ENCODE measurements at places on chromosomes 5 and 9.

DNA sequence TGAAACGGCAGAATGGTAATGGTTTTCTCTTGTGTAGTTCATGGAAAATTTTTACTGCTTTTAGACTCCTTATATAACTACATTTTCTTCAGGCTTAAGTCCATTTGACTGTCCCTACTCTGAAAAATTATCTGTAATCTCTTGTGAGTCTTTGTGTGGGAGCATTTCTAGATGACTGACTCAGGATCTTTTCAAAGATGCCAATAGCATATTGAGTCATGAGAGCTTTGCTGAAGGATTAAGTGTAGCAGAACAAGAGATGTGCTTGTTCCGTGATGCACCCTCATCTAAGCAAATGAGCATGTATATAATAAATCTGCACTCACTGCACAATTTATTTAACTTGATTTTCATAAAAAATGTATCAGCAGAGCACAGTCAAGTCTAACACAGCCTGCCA lies 298.7 kb upstream of the CDH6 start:
- no peak for DNase-seq

DNA sequence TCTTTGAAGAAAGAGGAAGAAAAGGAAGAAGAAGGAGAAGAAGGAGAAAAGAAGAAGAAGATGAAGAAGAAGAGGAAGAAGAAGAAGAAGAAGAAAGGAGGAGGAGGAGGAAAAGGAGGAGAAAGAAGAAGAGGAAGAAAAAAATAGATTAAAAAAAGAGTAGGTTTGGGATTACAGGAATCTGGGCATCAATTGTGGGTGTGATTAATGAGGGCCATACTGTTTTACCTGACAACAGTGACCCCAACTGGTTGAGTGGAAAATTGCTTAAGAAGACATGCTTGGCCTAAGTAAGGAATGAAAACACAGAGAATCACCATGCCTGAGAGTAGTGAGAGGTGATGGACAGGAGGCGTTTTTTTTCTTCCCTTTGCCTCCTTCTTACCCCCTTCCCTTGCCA lies 114.6 kb downstream of the FAM170A start:
- DNase-seq, result no peak

GRCh38 chr5:54859316-54859715 lies 126.1 kb downstream of the ESM1 start:
- DNase-seq, result no peak

DNA sequence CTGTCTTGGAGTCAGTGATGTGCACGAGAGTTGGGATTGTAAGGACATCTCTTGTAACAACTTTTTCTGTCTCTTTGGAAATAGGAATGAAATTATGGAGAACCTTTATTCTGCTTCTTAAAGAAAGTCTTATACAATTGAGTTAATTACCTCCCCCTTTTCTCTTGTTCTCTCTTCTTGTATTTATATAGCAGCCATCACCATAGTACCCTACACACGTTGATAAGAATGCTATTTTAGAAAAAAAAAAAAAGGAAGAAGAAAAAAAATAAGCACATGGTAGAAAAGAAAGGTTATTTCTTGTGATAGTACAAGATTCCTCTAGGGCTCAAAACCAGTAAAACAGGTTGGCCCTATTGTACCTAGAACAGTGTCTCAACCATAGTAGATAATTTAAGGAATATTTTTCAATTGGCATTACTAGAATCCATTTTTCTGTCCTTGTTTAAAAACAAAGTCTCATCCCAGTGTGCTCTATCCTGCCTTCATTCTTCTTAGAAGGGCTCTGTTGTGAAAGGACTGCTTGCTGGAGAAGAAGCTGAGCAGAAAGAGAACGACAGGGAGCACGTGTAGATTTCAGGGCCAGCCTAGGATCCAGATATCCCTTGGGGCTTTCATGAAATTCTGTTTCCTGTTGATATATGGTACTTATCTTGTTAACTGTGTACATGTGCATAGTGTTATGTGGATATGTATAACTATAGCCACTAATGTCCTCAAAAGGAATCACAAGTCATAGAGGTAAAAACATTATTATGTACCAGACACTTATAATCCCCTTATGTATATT lies 392.3 kb upstream of the MEF2C start:
- DNase-seq, result no peak

DNA sequence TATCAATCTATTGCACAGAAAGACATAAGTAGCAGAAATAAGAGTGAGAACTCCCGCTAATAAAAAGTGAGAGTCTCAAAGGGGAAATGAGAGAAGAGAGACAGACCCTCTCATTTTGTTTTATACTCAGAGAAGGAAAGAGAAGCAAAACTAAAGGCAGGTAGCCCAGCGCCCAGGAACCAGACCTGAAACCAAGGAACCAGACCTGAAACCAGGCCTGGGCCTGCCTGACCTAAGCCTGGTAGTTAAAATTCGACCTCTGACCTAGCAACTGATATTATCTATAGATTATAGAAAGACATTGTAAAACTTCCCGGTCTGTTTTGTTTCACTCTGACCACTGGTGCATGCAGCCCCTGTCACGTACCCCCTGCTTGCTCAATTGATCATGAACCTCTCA lies 134.5 kb upstream of the SEMA6A start:
- DNase-seq, result no peak

DNA sequence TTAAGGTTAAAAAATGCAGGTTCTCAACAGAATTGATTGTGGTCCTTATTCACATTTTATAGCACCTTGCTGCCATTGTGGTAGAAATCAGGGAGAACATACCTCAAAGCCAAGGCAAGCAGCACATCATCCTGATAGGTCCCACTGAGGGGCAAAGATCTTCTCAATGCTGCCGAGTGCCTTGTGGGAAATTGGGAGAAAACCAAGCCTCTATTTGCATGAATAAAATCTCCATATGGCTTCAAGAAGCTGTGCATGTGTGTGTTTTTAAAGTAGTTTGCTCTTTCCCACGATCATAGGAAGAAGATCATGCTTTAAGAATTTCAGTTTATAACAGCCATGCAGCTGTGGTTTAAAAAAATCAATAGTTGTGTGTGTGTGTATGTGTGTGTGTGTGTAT lies 216.9 kb upstream of the FBXL7 start:
- no peak for DNase-seq

DNA sequence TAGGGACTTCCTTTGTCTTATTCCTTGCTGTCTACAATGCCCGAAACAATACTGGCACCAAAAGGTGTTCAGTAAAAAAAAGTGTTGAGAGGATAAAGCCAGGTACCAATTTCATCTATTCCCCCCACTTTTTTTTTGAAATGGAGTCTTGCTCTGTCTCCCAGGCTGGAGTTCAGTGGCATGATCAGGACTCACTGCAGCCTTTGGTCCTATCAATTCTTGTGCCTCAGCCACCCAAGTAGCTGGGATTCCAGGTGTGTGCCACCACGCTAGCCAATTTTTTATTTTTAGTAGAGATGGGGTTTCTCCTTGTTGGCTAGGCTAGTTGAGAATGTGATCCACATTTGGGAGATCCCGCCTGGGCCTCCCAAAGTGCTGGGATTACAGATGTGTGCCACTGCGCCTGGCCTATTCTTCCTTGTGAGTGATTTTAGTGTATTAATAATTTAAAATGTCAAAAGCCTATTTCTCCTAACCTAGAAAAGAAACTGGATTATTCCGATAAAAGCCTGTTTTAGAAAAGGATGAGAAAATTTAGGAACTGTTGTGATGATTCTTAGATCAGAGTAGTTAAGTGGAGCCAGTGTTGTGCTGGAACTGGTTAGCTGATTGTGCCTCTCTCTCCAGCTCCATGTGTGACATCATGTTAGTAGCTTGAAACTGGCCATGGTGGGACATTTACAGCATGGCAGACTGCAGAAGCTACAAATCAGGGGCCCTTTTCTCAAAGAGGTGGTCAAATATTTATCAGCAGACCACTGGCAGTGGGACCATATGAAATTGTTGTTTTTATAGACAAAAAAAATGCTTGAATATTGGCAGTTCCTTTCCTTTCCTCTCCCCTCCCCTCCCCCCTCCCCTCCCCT lies 14.3 kb downstream of the CDC42SE2 start:
- DNase-seq, result no peak

DNA sequence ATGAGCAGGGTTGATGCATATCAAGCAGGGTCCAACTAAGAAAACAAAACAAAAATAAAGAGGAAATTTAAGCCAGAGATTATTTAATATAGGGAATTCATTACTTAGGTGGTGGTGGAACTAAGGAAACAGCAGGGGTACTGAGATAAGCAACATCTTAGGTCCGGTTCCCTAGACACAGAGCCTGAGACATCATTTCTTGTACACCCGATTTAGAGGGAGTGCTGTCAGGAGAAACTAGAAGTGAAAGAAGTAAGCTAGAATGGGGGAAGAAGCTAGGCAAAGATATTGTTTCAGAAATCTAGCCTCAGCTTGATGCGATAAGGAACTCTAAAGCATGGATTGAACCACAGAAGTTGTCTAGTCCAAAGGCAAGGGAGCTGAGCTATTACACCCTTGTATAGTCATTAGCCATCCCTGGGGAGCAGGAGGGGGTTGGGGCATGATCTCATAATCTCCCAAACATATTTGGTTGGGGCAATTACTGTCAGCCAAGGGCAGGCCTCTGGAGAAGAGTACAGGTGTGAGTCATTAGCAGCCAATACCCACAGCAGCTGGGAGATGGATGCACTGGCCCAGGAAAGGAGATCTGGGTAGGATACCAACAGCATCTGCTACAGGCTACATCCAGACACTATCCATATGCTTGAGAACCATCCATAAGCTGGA lies 194.5 kb downstream of the ARL15 start:
- no peak for DNase-seq

DNA sequence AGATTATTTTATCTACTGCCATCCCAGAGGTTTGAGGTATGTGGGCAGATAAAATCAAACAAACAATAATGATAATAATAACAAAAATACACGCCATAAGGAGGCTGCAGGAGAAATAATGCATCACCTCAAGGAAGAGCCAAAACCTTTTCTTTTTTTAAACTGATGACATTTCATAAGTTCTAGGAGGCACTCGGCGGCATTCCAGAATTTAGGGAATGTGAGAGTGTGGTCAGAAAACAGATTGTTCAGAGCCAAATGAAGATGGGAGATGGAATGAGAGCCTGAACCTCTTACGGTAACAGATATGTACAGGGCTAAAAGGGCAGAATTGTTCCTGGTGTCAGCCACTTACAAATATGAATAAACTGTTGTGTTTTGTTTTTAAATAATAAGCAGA lies 615.0 kb upstream of the CHD1 start:
- no peak for DNase-seq

DNA sequence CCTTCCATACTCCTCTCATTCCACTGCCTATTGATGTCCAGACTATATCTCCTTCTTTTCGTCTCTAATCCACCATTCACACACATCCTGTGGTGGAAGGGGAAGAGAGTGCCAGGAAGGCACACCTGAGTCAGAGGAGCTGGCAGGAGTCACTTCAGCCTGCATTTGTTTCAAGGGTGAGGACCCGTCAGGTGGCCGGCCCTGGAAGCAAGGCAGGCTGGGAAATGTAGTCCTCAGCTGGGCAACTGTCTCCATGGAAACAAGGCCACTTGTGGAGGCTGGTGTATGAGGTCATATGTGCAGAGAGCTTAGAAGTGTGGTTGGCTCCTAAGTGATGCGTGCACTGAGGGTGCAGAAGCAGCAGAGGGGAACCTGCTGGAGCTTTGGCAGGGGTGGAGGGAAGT lies 278.4 kb downstream of the NSG2 start:
- no peak for DNase-seq

DNA sequence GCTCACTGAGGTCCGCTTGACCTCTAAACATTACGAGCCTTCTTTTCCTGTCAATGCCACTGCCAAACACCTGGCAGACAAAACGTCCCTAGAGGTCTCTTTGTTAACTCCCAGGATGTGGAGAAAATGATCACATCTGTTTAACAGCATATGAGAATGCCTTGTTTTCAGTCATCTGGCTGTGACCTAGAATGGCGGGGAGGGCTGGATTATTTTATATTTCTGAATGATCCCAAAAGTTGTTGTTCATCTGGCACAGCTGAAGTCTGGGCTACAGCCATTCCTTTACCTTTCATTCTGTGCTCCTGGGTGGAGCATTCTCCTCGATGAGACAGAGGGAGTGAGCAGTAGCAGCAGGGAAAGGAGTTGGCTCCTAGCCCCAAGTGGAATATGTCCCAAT lies 138.2 kb downstream of the PRDM6 start:
- DNase-seq, result no peak

DNA sequence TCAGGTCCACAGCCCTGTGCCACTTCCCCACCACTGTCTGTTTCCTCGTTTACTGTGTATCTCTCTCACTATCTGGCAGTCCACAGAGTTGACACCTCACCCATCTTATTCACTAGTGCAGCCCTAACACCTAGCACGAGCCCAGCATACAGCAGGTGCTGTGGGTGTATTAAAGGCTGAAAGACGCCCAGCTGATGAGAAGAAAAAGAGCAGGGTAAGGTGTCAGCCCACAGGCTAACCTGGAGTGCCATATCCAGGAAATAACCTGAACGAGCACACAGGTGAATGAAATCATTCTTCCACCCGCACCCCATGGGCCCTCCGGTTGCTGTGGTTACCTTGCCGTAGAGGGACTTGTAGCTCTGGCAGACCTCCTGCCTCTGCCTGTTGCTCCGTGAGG lies 18.6 kb downstream of the ANXA6 start:
- DNase-seq, result no peak

- no peak for DNase-seq
Observed at GRCh38 chr5:75306746-75307145, 30.3 kb upstream of the HMGCR start.

DNA sequence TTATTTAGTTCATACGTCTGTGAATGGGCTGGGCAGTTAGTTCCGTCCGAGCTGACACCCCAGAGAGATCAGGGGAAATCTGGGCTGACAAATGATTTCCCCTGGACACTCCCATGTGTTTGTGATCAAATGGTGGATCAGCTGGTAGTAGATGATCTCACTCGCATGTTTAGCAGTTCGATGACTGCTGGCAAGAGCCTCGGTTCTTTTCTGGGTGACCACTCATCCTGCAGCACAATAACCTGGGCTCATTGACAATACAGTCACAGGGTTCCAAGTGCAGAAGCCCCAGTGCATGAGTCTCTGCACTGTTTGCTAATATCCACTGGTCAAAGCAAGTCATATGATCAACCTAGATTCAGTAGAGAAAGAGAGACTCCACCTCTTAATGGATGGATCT lies 155.9 kb downstream of the NR2F1-AS1 start:
- no peak for DNase-seq

GRCh38 chr5:19314840-19315239 lies 673.2 kb downstream of the CDH18 start:
- no peak for DNase-seq

DNA sequence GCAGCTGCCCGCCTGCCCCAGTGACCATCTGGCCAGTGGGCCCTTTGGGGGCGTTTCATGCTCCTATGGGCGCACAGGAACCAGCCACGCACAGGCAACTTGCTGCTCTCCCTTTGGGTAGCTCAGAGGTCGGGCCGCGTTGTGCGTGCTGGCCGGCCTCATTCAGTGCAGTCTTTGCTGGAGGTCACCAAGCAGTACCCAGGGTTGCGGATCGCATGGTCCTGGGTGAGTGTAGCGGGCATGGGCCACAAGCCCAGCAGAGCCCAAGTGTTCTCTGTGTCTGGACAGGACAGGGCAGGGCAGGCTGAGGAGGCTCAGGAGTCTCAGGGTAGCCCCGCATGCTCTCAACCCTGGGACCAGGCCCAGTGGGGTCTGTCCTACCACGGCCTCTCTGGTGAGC lies 9.9 kb upstream of the MRNIP start:
- no peak for DNase-seq

- DNase-seq, result no peak
Observed at GRCh38 chr5:57779383-57780223, 297.0 kb upstream of the ACTBL2 start.
